ENCODE measurements at places on chromosomes 2 and 18.

DNA sequence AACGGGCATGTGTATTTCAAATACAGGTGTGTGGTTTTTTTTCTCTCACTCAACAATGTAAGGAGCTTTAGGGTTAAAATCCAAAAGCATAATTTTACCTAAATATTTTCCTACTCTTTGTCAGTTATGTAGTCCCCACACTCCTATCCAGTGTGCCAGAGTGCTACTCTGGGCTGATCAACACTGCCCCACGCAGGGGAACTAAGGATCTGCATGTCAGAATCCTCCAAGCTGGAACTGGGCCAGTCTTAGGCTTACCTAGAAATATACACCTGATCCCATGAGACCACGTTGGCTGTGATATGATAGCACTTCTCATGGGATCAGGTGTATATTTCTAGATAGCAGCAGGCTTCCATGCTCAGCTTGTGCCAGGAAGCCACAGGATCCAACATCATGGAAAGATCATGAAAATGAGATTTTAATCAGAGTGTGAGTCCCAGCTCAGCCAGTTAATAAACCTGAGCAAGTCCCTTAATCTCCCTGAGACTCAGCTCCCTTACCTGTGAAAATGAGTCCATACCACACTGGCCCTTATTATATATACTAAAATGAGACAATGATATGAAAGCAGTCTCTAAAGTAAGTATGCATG, 29.7 kb downstream of the CCDC141 start:
- DNase-seq = peak; percentile 95

GRCh38 chr2:140457483-140457882, 1673.3 kb downstream of the LRP1B start:
- DNase-seq = peak; percentile 18

- DNase-seq = no peak
Observed at GRCh38 chr18:63909870-63910269, 2.1 kb downstream of the SERPINB10 start.

DNA sequence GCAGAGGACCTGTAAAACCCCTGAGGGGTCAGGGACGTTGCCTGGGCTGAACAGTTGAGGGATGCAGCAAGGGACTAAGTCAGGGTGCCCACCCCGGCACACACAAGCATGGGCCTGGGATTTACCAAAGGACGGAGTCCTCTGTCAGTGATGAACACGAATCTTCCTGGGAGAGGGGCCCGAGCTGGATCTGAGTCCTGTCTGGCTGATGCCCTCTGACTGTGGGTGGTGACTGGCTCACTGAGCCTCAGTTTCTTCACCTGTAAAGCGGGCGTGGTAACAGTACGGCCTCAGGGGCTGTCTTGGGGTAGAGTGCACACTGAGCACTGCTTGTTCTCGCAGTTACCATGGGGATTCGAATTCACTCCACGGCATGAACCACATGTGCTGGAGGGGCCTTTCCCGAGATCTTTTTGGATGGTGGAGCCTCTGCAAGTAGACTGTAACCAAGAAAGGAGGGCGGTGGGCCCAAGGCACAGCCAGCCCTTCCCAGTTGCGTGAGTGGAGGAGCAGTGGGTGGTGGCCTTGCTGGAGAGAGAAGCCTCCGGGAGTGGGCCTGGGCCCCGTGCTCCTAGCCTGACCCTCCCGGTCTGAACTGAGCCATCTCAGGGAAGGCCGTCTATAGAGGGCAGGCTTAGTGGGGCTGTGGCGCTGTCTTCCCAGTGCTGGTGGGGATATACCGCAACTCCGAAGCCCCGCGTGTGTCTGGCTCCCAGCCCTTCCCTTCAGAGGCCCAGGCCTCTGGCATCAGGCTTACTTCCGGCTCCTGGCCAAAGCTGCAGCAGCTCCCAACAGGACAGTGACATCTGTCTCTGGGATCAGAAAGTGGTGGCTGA, 130.8 kb upstream of the HS6ST1 start:
- no peak for DNase-seq

- DNase-seq = no peak
Observed at GRCh38 chr2:105397025-105397722, 1.7 kb downstream of the FHL2 start.

- peak; percentile 1 for DNase-seq
Observed at GRCh38 chr2:28137221-28137620, 246.7 kb downstream of the BABAM2 start.
